ENCODE measurements at places on chromosomes 11 and 22.

- DNase-seq: no peak
Measured at GRCh38 chr22:19514831-19515565, 9.2 kb downstream of the CLDN5 start.

- DNase-seq: no peak
Measured at GRCh38 chr22:23211622-23212021, 31.3 kb downstream of the BCR start.

DNA sequence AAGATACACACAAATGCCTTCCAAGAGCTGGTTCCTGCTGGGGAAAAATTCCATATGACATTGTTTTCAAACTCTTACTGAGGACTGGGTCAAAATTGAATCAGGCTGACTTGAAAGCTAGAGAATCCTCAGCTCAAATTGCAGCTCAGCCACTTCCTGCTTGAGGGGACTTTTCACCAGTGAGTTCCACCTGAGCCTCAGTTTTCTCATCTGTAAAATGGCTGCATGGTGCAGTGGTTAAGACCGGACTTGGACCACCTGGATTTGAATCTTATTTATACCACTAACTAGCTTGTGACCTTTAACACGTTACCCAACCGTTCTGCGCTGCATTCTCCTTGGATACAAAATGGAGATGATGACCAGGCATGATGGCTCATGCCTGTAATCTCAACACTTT is 69.9 kb upstream of the ASPHD2 start:
- no peak for DNase-seq

DNA sequence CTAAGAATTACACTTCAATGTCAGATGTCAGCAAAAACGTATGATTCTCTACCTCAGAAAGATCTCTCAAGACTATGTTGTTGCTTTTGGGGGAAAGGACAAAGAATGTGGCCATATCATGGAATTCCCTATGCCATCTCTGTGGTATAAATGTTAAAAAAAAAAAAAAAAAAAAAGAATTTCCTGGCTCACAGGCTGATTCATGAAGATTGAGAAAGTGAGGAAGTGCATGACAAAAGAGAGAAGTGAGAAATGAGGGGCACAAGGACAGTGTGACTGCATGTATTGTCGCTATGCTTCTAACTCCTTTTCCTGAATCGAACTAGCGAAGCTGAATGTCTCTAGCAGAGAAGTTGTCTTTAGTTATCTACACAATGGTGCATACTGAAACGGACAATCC is 80.6 kb upstream of the CARD18 start:
- DNase-seq: no peak

DNA sequence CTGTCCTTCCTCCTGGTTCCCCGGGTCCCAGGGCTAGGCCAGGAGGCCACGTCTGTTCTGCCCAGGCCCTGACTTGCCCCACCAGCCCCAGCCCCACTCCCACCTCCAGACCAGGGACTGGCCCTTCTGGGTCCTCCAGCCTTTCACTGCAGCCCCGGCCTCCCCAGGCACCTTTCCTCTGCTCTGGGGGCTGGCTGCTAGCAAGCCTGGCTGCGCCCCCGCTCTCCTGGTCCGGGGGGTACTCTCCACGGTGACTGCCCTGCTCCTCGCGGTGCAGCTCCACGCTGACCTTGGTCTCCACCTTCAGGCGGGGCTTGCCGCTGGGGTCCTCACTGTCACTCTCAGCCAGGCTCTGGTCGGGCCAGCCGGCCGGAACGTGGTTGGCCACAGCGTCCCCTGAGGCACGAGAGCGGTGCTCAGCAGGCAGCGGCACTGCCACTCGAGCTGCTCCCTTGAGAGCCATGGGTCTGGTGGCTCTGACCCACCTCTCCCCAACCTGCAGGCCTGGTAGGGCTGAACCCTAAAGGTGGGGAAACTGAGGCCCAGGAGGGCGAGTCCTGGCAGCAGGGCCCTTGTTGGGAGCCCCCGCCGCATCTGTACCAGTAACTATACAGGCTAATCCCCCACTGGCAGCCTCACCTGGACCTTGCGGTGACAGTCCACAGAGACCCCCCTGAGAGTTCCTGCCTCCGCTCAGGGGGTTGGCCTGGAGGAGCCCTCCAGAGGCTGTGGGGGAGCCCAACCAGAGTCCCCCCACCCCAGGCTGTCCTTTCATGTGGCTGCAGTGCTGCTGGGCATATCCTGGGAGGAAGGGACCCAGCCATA is 29.0 kb downstream of the TRMU start:
- no peak for DNase-seq

GRCh38 chr11:134655189-134655989 is 243.3 kb upstream of the B3GAT1 start:
- DNase-seq: no peak

GRCh38 chr11:81869351-81870065 is 864.2 kb downstream of the FAM181B start:
- no peak for DNase-seq

DNA sequence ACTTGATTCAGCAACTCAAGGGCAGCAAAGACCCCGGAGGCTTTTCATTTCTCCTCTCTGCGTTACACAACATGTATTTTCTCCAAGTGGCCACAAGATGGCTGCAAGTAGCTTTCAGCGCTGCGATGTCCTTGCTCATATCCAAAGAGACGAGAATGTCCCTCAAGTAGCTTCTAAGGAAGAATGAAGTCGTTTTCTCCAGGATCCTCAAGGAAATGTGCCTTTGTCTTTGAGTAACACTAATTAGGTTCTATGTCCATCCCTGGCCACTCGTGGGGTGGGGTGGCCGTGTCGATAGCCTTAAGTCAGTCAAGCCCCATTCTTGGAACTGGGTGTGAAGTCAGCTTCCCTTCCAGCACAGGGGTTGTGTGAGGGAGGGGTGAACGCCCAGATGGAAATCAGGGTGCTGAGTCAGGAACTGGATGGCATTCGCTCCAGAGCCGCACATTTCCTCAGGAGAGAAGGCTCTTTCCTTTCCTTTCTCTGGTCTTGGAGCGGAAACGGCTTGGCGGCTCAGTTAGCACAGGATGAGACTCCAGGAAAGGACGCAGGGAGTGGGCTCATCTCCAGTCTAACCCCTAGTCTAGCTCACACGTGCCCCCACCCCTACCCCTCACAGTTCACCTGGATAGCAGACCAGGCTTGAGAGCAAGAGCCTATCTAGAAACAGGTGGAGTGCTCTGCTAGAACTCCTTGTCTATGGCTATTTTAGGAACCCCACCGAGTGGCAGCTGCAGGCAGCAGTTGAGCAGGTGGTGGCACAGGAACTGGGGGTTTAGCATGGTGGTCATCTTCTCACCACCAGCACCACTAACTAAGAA is 44.3 kb downstream of the NNMT start:
- DNase-seq: peak; percentile 66

GRCh38 chr11:19607656-19608360 is 104.8 kb upstream of the NAV2 start:
- no peak for DNase-seq

GRCh38 chr11:96303064-96303463 is 39.9 kb downstream of the MAML2 start:
- no peak for DNase-seq

- no peak for DNase-seq
Measured at GRCh38 chr11:102229510-102230123, 87.7 kb upstream of the BIRC3 start.

DNA sequence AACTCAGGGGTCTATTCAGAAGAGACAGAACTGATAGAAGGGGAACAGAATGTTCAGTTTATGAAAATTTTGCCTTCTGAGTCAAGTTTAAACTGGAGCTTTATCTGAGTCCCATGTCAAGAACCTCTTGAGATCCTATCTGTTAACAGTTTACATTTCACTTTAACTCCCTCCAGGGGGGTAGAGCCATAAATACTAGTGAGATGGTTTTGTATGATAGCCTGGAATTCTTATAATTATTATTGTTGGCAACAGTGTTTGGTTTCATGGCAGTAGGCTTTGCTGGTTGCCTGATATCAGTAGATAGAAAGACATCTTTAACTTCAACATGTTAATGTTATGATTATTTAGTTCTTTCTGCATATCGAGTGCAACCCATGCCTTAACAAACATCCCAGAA is 498.5 kb downstream of the INSC start:
- DNase-seq: no peak

GRCh38 chr11:12448131-12448939 is 71.0 kb downstream of the PARVA start:
- no peak for DNase-seq

DNA sequence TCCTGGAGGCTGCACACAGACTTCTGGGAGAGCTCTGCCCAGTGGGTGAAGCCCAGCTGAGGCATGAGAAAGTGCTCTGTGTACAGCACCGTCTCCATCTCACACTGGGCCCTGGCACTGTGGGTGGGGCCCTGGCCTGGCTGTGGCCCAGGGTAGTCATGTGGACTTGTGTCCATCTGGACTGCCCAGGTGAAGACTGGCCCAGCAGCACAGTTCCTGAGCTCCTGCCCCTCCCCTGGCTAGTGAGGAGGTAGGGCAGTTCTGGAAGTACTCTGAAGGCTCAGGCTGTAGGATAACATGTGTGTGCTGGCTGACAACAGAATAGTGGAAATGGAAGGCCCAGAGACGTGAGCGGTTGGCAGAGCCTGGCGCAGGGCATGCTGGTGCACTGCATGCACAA is 35.4 kb downstream of the RSPH14 start:
- no peak for DNase-seq

GRCh38 chr11:17475666-17476316 is 854 bp downstream of the ABCC8 start:
- no peak for DNase-seq

GRCh38 chr11:44858796-44859527 is 91.7 kb downstream of the TP53I11 start:
- no peak for DNase-seq

DNA sequence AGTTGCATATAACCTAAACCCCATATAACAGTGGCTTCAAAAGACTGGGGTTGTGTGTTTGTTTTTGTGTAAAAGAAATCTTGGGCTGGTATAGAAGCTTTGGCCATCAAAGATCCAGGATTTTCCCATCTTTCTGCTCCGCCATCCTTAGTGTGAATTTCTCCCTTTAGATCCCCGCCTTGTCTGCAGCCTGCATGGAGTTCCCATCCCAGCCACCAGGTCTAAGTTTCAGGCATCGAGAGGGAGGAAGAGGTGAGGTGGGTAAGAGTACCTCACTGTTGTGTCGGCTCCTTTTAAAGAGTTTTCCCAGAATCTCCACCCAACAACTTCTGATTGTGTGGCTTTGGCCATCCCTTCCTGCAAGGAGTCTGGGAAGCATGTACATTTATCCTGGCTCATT is 195.5 kb upstream of the SORL1-AS1 start:
- DNase-seq: no peak

- DNase-seq: no peak
Measured at GRCh38 chr11:88102598-88102934, 72.7 kb downstream of the RAB38 start.

DNA sequence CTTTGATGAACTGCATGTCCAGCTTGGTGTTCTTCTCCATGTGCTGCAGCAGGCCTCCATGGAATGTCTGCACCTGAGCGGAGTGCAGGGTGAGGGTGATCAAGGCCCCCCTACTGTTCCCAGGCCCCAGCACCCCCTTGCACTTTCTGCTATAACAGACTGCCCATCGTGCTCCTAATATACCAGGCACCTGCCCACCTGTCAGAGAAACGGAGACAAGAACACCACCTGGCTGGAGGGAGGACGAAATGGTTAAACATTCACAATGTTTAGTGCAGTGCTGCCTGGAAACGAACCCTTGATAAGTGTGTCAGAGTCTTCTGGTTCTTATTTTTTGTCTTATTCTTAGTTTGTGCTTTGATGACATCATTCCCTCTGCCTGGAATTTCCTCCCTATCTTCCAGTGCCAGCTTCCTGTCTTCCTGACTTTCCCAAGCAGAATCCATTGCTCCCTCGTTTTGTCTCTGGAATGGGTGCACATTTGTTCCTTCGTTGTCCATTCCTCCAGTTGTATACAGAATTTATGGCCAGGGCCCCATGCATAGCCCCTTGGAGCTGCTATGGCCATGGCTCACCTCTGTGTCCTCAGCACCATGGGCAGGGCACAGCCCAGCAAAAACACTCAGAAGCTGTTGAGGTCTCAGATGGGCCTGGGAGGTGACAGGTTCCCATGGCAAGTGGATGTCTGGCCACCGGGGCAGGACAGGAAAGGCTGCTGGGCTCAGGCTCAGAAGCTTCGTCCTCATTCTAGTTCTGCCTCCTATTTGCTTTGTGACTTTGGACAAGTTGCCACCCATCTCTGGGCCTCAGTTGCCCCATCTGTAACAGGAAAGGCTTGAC is 11.9 kb downstream of the BAIAP2L2 start:
- DNase-seq: no peak

DNA sequence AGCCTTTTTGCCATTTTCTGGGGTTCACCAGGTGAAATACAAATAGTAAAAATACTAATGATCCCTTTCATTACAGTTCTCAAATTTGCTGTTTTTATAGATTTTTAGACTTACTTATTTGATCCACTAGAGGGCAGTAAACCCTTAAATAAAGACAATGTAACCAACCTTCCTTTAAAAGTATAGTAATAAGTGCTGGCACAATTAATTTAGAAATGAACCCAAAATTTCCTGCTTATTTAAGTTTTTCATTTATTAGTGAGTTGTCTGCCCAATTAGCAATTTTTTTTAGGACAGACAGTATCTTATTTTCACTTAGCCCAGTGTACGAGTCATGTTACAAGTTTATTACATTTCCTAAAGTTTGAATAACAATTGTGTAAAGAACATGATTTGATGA is 4.7 kb downstream of the DDIAS start:
- DNase-seq: no peak

DNA sequence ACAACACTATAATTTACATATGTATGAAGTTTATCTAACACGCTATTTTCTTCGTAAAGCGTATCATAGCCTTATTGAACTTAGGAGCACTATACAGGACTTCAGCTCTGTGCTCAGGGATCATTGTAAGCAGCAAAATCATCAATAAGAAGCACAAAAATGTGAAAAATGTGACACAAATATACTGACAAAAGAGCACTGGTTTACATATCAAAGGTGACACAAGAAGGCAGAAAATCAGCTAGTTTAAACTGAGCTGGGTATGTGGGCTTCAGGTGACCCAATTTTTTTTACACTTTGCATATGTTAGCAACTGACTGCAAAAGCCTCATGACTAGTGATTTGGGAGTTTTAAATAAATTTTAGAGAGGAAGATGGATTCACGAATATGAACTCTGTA is 215.2 kb upstream of the CHORDC1 start:
- no peak for DNase-seq

GRCh38 chr22:48138855-48139254 is 1376.4 kb downstream of the TBC1D22A start:
- DNase-seq: no peak

GRCh38 chr11:33160136-33160535 is 1.1 kb downstream of the CSTF3 start:
- DNase-seq: no peak

DNA sequence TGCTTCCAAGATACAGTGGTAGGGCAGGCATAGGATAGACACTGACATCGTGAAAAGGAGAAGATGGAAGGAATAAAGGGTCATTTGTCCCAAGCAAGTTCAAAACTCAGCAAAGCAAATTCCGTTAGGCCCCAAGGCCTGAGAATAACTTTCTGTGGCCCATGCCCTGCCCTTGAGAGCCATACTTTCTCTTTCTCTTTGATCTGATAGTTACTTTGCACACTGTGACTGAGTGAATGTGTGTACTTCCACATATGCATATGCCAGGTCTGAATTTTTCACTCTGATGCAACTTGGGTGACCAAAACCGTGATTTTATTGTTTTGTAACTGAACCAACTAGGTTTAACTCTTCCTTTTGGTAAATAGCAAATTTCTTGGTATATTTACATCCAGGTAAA is 371.5 kb downstream of the RAB38 start:
- no peak for DNase-seq
